ENCODE measurements at places on chromosomes 1 and 21.
A peak's percentile ranks its signal among the peaks of the same experiment; 100 is the strongest.

GRCh38 chr1:201625226-201625761 is 86.4 kb downstream of the NAV1 start:
- DNase-seq = no peak

DNA sequence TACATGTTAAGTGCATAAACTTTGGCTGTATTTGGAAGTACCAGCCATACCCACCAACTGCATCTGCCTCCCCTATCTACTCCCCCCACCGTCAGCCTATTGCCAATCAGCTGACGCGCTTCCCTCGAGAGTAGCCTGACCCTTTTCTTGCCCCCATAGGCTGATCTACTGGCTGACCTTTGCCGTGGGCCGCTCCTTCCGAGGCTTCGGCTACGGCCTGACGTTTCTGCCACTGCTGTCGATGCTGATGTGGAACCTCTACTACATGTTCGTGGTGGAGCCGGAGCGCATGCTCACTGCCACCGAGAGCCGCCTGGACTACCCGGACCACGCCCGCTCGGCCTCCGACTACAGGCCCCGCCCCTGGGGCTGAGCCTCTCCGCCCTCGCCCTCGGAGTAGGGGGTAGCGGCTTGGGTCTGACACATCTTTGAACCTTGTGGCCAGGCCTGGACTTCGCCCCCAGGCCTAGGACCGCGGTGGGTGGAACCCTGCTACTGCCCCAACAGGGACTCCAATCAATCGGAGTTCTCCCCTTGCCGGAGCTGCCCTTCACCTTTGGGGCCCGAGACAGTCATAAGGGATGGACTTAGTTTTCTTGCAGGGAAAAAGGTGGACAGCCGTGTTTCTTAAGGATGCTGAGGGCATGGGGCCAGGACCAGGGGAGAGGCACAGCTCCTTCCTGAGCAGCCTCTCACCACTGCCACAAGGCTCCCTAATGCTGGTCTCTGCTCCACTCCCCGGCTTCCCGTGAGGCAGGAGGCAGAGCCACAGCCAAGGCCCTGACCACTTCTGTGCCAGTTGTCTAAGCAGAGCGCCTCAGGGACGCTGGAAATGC is 4.0 kb downstream of the GLMP start:
- DNase-seq = peak; percentile 86

GRCh38 chr1:67213164-67213563 is 46.9 kb downstream of the IL23R start:
- peak; percentile 28 for DNase-seq

DNA sequence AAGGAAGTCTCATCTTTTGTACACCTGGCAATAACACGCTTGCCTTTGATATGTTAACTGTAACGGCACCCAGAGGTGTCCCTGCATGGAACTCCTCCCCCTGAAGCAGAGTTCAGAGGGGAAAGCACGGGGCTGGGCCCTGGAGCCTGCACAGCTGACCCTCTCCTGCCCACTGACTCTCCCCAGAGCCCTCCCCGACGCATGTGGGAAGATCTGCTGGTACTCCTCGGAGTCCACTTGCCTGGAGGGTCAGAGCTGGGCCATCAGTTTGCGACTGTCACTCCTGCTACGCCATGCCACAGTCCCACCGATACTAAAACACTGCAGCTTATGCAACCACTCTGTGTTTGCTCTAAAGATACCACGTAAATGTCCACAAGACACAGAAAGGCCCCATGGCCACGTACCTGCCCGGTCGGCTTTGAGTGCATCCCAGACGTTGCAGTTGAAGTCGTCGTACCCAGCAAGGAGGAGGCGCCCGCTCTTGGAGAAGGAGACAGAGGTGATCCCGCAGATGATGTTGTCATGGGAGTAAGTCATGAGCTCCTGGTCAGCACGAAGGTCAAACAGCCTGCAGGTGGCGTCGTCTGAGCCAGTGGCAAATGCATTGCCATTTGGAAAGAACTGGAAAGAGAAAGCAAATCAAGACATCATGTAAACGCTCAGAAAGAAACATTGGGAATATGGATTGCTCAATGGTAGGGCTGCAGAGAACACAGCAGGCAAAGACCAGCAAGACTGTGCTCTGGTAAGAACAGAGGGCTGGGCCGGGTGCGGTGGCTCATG is 10.6 kb upstream of the NADK start:
- DNase-seq = peak; percentile 53

- DNase-seq = no peak
These were observed 37.0 kb downstream of the MIA3 start for GRCh38 chr1:222654849-222655248.

- DNase-seq = no peak
These were observed 13.0 kb downstream of the RCC1 start for GRCh38 chr1:28518745-28519341.

GRCh38 chr1:62276791-62277190 is 42.4 kb downstream of the KANK4 start:
- DNase-seq = no peak

DNA sequence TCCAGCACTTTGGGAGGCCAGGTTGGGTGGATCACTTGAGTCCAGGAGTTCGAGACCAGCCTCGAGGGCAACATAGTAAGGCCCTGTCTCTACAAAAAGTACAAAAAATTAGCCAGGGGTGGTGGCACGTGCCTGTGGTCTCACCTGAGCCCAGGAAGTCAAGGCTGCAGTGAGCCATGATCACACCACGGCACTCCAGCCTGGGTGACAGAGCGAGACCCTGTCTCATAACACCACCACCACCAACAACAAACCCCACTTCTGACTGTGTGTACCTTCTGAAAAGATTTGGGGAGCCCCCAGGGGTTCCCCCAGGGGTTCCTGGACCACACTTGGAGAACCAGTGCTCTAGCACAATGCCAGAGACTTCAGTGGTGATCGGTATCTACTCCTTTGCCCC is 29.9 kb downstream of the NUAK2 start:
- DNase-seq = no peak

DNA sequence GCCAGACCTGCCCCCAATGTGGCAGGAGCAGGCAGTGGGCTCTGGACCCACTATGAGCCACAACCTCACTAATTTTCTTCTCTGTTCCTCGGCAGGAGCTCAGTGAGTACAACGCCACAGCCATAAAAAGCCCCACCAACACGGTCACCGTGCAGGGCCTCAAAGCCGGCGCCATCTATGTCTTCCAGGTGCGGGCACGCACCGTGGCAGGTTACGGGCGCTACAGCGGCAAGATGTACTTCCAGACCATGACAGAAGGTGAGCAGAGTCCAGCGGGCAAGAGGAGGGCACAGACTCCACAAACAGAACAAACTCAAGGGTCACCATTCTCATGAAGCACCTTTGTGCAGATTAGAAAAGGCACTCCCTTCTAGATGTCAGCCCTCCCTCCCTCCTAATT is 79.9 kb downstream of the LACTBL1 start:
- DNase-seq = no peak

DNA sequence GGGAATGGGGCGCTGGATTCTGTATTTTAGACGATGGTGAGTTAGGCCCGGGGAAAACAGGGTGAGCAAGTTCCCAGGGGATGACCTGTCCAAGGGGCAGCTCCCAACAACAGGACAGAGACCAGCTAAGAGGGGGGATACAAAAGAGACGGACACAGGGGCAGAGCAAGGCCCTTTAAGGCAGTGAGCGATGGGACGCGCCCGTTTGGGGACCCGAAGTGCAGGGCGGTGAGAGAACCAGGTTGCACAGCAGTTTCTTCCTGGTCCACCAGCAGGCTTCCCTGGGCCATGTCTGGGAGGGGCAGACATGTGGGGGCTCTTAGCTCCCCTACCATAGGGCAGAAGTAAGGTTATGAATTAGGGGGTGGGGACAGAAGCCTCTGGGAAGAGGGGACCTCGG is 22.0 kb downstream of the INAVA start:
- no peak for DNase-seq

DNA sequence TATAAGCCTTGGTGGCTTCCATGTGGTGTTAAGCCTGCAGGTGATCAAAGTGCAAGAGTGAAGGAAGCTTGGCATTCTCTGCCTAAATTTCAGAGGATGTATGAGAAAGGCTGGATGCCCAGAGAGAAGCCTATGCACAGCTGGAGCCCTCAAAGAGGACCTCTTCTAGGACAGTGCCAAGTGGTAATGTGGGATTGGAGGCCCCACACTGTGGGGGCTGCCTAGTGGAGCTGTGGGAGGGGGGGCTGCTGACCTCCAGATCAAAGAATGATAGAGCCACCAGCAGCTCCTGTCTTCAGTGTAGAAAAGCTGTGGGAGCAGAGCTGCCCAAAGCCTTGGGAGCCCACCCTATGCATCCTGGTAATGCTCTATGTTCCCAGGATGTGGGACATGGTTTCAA is 1512.7 kb upstream of the TPTE start:
- no peak for DNase-seq

DNA sequence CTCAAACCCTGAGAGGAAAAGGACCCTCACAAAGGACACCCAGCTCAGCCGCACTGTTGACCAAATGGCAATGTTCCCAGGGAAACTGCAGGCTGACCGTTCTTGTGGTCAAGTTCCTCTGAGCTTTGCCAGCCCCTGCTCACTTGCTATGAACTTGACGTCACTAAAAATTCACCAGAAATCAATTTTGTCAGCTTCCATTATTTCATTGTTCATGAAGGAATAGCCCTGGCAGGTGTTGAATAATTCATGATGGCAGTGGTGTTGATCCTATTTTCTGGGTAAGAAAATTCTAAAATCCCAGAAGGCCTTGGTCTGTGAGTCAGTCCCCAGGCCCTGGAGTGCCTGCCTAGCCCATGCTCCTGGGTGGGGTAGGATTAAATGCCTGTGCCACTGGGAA is 318.9 kb downstream of the ZNF326 start:
- no peak for DNase-seq

GRCh38 chr1:25615563-25616094 is 962 bp upstream of the MAN1C1 start:
- no peak for DNase-seq

DNA sequence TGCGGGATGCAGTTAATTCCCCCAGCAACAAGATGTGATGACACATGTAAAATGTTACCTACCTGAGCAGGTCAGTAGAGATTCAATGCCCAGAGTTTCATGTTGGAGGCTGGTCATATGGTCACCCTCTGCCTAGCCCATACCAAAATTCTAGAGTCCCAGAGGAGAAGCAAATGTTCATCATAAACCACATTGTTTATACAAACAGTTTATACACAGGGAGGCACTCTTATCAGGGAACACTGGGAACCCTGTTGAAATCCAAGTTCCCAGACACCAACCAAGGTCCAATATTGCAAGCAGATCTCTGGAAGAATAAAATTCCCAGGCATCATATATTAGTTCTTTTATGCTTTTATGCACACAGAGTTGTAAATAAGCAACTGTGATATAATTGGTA is 10.5 kb downstream of the HAO2 start:
- no peak for DNase-seq

DNA sequence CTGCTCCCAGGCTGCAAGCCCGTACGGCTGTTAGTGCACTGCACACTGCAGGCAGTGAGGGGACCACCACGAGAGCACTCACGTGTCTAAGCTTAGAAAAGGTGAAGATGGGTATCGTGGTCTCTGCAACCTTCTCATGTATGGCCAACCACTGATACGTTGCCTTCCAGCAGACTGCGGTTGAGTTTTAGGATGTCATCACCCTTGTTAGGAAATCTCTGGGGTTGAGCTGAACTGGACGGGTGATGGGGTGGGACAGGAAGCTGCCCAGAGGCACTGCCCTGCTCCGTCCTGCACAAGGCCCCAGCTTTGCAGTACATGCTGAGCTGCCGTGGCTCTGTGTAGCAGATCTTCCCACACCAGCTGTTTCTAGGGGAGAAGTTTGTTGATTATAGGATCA is 43.3 kb downstream of the FAAP20 start:
- DNase-seq = no peak

DNA sequence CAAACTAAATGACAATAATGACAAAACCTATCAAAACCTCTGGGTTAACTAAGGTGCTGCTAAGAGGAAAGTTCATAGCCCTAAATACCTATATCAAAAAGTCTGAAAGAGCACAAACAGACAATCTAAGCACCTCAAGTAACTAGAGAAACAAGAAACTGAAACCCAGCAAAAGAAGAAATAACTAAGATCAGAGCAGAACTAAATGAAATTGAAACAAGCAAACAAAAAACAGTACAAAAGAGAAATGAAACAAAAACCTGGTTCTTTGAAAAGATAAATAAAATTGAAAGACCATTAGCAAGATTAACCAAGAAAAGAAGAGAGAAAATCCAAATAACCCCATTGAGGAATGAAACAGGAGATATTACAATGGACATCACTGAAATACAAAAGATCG is 44.8 kb upstream of the KIAA0040 start:
- DNase-seq = no peak

GRCh38 chr1:150788946-150789345 is 19.1 kb downstream of the CTSK start:
- DNase-seq = no peak

- peak; percentile 24 for DNase-seq
These were observed 250.2 kb downstream of the LTN1 start for GRCh38 chr21:28742527-28742926.

DNA sequence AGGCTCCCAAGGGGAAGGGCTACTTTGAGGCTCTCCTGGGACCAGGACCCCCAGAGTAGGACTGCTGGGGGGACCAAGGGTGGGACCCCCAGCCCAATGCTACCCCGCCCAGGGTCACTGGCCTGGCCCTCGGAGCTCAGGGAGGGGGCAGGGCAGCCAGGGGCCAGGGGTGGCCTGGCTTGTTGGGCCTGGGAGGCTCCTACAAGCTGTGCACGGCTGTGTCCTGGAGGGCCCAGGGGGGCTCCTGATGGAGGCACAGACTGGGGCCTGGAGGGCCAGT is 2.2 kb downstream of the HES4 start:
- DNase-seq = no peak

DNA sequence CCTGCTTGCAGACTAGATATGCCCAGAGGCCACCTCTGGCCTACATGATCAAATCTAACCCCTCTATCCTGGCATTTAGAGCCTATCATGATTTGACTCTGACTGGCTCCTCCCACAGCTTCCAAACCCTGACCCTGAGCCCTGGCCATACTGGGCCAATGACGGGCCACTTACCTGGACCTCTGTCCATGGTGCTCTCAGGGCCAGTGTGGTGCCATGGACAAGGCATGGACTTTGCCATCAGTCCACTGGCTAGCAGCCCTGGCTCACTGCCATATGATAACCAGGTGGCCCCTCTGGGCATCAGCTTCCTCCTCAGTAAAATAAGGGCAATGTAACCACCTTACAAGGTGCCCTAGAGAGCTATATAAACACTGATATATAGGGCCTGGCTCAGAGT is 713.4 kb downstream of the PTPRU start:
- DNase-seq = no peak

DNA sequence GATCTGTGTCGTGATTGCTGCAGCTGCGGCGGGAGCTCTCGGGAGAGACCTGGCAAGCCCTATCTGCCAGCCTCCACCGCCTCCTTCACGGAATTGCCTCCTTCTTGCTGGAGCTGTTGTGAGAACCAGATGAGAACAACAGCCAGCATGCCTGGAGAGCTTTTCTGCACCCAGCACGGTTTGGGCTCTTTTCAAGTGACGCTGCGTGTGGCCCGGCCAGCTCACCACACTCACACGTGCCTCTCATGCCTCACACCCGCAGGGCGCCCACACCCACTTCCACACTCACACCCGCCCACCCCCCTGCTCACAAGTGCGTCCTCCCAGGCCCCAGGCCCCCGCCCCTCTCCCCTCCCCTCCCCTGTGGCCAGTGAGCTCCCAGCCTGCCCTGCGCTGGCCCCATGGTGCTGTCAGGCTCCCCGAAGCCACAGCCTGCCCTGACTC is 135.7 kb upstream of the RUNX3 start:
- peak; percentile 74 for DNase-seq
